A549 (cell line): ENCODE measurements at places on chromosomes 1 and 21.

DNA sequence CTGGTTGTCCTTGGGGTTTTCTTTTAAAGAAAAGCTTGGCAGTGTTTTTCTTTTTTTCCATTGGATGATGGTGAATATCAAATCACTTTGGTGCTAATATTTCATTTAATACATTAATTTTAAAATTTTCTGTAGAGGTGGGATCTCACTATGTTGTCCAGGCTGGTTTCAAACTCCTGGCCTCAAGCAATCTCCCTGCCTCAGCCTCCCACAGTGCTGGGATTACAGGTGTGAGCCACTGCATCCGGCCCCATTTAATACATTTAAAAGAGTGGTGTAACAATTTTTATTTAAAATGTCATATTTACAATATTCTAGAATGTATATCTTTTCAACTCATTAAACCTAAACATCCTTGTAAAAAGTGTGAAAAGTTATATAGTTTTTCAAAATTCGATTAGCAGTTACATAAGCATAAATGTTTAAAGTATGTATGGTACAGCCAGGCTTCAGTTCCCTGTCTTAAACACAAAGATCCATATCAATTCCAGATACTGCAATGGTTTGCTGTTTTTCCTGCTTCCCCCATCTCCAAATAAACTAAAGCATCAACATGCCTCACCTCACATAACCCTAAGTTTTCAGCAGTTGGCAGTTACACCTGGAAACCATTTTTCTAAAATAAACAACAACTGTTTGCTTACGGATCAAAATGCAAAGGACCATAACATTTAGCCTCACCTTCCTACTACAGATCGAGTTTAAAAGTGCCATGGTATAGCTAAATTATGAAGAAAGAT, 8.9 kb upstream of the LGALS8 start:
- DNase-seq: no peak

DNA sequence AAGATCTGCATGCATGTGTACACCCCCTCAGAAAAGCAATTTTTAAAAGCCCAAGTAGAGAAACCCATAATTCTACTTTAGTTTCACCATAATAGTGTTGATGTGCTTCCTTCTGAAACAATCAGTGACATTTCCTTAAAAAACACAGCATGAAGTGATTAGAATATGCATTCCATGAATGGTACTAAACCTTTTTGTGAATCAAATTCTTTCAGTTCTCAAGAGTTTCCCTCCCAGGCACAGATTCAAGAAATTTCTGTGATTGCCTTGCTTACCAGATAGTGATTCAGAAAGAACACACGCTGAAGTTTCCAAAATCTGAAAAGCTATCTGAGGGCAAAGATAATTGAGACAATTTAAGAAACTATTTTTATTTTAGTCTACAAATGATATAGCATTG, 136.4 kb upstream of the ADGRL2 start:
- no peak for DNase-seq

GRCh38 chr1:239899747-239900146, 191.9 kb upstream of the FMN2 start:
- DNase-seq: no peak

DNA sequence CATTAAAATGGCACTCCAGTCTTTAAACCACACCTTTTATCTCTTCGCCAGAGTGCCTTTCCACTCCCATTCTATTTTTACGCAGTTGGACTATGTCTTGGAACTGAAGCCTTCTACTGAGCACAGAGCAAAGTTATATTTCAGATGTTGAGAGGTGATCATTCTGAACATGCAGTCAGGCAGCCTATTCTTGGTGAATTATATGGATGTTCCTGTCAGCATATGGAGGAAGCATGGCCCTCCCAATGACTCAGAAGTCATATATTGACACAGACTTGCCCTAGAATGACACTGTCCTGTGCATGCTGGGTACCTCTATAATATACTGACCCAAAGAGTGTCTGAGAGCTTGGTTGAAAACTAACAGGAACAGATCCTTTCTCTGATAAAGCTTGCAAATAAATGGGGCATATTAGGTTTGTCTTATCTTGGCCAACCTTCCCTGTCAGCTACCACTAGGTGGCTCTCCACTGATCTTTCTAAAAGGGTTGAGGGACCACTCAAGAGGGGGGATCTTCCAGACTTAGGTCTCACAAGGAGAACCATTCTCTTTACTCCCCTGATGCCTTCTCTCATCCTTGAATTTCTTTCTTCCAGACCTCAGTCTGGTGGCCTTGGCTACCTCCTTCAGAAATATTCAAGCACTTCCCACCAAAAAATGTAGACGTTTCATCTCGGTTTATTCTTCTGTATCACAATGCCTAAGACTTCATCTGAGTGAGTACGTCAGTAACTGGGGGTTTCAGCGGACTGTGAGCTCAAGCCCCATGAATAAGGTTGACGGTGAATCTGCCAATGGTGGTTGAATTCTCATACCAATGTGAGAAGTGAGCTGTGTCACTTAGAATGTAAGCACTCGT, 11.8 kb upstream of the ALG14 start:
- DNase-seq: peak; percentile 55
